Activated T-cell treated with anti-CD3 and anti-CD28 coated beads, Interleukin-2, amount 50 U/mL, for 24 hours (primary cell): ENCODE measurements at places on chromosomes 13 and 19.

- no peak for DNase-seq
Observed at GRCh38 chr19:19010551-19010950, 22.8 kb downstream of the SUGP2 start.

GRCh38 chr13:35874704-35875103 lies 256.5 kb downstream of the DCLK1 start:
- DNase-seq, result no peak

GRCh38 chr19:4108767-4109625 lies 14.9 kb downstream of the MAP2K2 start:
- DNase-seq, result peak; percentile 75

GRCh38 chr19:30593356-30593755 lies 221.2 kb downstream of the ZNF536 start:
- DNase-seq, result no peak

GRCh38 chr13:113140677-113141600 lies 17.5 kb upstream of the PROZ start:
- peak; percentile 21 for DNase-seq
